ENCODE measurements at places on chromosomes 16 and 17. TPM values are rescaled to one million over a fixed set of nuclear protein-coding genes. Genes with fewer than 3 reads are reported as not detected.
A peak's percentile ranks its signal among the peaks of the same experiment; 100 is the strongest.

The FNDC8 gene
- total RNA-seq: not detected

GRCh38 chr17:75240394-75241142 lies 20.8 kb downstream of the GGA3 start:
- no peaks in the 10 kb centered on the region for H3K27me3 ChIP-seq
- no peak overlapping the region for H3K4me3 ChIP-seq
- peaks cover 50% of the 10 kb centered on the region for H3K36me3 ChIP-seq
- DNase-seq: peak; percentile 24
- H3K4me1 ChIP-seq: peaks cover 3% of the 10 kb centered on the region
- peak overlapping the region; percentile 39 for H3K27ac ChIP-seq

GRCh38 chr16:19748389-19749168 lies 30.5 kb downstream of the IQCK start:
- DNase-seq: no peak
- no peak overlapping the region for H3K4me3 ChIP-seq
- no peak overlapping the region for H3K27ac ChIP-seq
- no peaks in the 10 kb centered on the region for H3K27me3 ChIP-seq
- H3K4me1 ChIP-seq: peaks cover 2% of the 10 kb centered on the region
- H3K36me3 ChIP-seq: no peaks in the 10 kb centered on the region

The CCDC78 gene
- total RNA-seq: 1.8 TPM

The COG4 gene
- 117 TPM for total RNA-seq

Measured in fibroblast of lung (primary cell).